ENCODE measurements at places on chromosomes 11 and 22.

DNA sequence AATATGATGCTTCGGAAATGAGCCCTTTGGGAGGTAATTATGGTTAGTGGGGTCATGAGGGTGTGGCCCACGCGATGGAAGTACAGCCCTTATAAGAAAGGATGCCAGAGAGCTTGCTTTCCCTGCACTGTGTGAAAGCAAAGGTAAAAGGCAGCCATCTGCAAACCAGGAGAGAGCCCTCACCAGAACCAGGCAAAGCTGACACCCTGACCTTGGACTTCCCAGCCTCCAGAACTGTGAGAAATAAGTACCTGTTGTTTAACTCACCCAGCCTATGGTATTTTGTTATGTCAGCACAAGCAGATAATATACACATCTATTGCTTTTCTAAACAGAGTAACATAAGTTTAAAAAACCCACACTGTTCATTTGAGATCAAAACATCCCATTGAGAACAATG is 50.7 kb downstream of the SYN3 start:
- no peak for DNase-seq

DNA sequence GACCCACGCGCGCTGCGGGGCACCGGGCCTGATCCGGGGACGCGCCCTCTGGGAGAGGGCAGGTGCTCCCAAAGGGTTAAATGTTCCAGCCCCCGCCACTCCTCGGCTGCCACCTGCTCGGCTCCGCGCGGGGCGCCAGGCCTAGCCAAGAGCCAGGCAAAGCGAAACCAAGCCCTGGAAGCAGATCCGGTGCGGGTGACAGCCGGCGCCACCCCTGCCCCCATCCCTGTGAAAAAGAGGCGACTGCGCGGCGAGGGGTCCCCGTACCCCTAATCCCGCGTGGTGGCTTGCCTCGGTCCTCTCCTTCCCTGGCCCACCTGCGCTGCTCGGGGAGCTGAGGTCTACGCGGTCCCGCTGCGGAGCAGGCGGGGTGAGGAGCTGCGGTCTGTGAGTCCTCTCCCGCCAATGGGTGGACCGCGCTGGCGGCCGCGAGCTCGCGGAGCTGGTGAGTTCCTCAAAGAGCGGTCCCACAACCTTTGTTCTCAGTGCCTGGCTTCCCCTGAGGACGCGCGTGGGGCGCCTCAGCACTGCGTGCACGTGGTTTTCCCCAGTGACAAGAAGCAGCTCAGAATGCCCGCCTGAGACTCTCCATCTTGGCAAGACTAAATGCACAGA is at the start of gene ME3:
Gene ME3, minus strand, starts transcription at position 610 of the 615 bp plus-strand sequence.
- DNase-seq = peak; percentile 38

- no peak for DNase-seq
These were observed 539 bp downstream of the EIF4ENIF1 start for GRCh38 chr22:31488988-31489617.

DNA sequence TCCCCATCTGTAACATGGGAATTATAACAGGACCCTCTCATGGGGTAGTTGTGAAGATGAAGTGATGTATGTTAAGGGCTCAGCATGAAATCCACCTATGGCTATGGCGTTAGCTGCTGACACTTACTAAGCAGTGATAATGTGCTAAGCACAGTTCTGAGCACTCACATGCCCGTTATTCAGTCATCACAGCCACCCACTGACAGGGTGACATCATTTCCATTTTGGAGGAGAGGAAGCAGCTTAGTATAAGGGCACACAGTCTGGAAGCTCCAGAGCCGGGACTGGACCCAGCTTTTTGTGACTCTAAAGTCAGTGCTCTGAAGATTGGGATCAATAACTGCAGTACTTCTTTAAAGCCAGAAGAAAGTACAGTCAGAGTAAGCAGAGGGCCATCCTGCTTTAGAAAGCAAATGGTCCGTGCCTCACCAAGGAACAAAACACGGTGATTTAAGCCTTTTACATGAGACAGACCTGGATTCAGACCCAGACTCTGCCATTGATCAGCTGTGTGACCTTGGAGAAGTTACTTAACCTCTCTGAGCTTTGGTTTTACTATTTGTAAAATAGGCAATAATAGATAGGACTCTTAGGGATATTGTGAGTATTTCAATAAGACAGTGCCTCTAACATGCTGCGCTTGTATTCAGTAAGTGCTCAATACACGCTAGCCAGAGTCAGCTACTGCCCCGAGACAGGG is 61.5 kb downstream of the SGSM1 start:
- no peak for DNase-seq

GRCh38 chr11:14010665-14011064 is 48.1 kb downstream of the SPON1 start:
- DNase-seq = no peak

DNA sequence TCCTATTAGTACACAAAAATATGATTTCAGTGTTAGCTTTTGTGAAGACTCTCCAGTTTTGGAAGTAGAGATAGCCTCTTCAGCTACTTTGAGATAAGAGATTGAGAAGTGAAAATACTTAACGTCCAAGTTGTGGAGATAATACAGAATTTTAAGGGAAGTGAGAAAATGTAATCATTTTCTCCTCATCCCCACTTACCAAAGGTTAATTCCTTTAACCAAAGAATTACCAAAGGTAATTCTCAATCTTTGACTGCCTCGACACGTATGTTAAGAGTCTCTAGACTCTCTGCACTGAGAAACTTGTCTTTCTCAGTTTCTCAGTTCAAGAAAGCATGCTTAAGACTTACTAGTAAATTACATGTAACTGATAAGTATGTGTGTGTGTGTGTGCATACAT is 15.3 kb downstream of the C11orf54 start:
- DNase-seq = no peak

Measured in activated CD4-positive, alpha-beta T cell treated with anti-CD3 and anti-CD28 coated beads for 24 hours (primary cell).